Dorsolateral prefrontal cortex (tissue), 122 donors: ENCODE measurements at places on chromosomes 4 and X.

DNA sequence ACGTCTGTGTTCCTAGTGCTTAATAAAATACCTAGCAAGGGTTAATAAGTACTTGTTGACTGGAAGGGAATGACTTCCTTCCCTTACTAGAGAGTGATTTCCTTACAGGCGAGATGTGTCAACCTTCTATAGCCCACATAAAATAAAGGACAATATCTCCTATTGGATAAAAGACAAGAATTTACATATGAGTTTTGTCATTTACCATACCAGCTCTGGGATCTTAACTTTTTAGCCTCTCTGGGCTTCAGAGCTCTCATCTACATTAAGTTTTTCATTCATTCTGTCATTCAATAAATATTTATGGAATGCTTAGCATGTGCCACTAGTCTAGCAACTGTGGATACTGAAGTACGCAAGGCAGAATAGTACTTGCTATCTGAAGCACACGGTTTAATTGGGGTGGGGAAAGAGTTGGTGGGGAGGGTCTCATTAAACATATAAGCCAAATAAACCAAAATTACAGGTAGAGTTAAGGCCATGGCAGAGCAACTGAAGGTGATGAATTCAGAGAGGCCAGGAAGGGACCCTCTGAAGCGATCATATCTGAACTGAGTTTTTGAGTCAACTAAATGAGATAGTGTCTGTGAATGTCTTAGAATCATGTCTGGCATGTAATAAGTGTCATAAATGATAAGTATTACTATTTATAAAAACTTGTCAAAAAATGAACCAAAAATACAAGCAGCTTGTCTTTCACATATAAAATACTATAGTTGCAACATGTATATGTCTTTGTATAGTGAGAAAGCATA lies 91.6 kb upstream of the BMP2K start:
- no peak for DNase-seq

DNA sequence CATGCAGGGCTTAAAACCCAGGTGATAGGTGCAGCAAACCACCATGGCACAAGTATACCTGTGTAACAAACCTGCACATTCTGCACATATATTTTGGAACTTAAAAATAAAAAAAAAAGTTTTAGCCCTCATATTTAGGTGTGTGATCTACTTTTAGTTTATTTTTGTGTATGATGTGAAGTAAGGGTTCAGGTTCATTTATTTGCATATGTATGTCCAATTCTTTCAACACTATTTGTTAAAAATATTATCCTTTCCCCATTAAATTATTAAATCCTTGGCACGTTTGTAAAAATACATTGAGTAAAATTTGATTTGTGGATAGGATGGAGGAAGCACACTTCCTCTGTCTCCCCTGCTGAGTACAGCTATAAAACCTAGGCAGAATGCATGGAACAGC lies 12.9 kb downstream of the RAB39B start:
- no peak for DNase-seq

GRCh38 chr4:78880874-78881492 lies 58.3 kb downstream of the PAQR3 start:
- DNase-seq = no peak

DNA sequence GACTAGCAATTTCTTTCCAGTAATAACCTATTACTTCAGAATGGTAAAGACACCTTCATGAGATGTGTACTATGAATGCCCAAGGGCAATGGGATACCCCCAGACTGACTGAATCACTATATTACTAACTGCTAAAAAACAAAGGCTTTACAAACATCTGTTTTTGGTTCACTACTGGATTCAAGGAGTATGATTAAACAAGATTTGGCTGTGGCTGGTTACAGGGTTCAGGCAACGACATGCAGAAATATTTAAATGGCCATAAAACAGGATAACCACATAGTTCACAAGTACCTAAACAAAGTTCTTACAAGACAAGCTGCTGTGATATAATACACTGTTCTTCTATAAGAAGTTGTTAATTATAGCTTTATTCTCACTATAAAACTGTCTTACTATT lies 128.2 kb downstream of the FRYL start:
- DNase-seq = no peak

DNA sequence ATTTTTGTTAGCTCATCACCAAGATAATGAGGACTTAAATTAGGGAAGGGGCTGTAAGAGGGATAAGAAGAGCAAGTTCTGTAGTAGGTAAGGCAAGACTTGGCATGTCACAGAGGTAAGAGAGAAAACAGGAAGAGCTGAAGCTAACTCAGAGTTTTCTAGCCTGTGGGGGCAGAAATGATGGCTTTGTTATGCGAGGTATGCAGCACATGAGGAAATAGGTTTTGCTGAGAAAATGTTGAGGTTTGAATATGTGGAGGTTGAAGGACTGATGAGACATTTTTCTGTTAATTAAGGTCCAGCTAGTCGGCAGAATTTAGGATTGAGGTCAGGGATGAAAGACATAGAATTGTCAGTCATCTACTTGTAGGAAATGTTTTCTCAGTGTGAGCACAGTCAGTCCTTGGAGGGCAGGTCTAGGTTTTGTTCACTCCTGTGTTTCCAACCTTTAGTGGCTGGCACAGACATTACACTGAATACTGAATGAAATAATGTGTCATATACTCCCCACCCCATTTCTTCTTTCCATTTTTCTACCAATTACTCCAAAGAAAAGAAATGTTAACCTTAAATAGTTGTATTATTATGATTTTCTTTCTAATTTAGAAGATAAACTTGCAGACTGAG lies 154.0 kb upstream of the AADAT start:
- DNase-seq = no peak

DNA sequence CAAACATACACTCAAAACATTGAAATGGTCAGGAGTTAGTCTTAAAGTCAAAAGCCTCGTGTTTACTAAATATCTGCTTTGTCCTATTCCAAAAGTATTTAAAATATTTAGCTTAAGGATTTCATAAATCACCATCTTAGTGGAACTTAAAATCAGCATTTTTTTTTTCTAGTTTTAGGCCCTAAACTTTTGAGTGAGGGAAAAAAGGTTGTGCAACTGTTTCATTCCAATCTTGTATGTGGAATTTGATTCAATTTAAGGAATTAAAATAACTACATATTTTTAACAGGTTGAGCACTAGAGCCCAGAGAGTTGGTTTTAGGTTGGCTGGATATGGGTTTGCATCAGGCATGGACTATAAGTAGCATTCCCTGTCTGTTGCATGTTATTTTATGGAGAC lies 35.7 kb upstream of the ANK2 start:
- no peak for DNase-seq

- DNase-seq = no peak
Measured at GRCh38 chrX:108034725-108035124, 10.1 kb upstream of the VSIG1 start.
